ENCODE measurements at places on chromosomes 2 and 18.

- no peaks in the 10 kb centered on the region for H3K27me3 ChIP-seq
- H3K36me3 ChIP-seq = no peaks in the 10 kb centered on the region
- no peak for DNase-seq
- H3K4me1 ChIP-seq = no peaks in the 10 kb centered on the region
- H3K27ac ChIP-seq = no peak overlapping the region
These were observed 530.4 kb upstream of the KLHL29 start for GRCh38 chr2:22854588-22854987.

- H3K4me3 ChIP-seq = no peak overlapping the region
- no peaks in the 10 kb centered on the region for H3K36me3 ChIP-seq
- H3K27me3 ChIP-seq = no peaks in the 10 kb centered on the region
These were observed 675.6 kb upstream of the VRK2 start for GRCh38 chr2:57370882-57371585.

GRCh38 chr2:4882421-4882820 is 809.8 kb upstream of the SOX11 start:
- no peaks in the 10 kb centered on the region for H3K4me1 ChIP-seq
- no peak overlapping the region for H3K4me3 ChIP-seq
- H3K27ac ChIP-seq = no peak overlapping the region
- no peak for DNase-seq

- H3K27ac ChIP-seq = no peak overlapping the region
- no peak for DNase-seq
- H3K36me3 ChIP-seq = no peaks in the 10 kb centered on the region
- H3K4me1 ChIP-seq = no peaks in the 10 kb centered on the region
- no peak overlapping the region for H3K4me3 ChIP-seq
These were observed 36.3 kb downstream of the TPRKB start for GRCh38 chr2:73700661-73701447.

DNA sequence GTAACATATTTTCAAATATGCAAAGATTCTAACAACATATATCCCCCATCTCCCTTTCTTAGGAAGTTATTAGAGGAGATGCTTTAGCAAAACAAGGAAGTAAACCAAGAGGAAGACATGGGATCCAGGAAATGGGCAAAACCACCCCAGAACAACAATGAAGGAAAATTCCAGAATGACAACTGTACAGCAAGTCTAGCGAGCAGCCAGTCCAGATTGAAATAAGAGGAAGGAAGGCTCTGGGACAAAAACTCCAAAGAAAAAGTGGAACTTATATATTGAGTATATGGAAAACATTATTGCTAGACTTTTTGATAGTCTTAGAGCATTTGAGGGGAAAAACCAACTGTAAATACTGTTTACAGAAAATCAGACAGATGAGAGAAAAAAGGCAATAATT is 2.9 kb upstream of the ARPC2 start:
- H3K27ac ChIP-seq = no peak overlapping the region
- H3K36me3 ChIP-seq = no peaks in the 10 kb centered on the region
- H3K4me3 ChIP-seq = no peak overlapping the region
- H3K27me3 ChIP-seq = no peaks in the 10 kb centered on the region
- H3K4me1 ChIP-seq = peaks cover 9% of the 10 kb centered on the region

DNA sequence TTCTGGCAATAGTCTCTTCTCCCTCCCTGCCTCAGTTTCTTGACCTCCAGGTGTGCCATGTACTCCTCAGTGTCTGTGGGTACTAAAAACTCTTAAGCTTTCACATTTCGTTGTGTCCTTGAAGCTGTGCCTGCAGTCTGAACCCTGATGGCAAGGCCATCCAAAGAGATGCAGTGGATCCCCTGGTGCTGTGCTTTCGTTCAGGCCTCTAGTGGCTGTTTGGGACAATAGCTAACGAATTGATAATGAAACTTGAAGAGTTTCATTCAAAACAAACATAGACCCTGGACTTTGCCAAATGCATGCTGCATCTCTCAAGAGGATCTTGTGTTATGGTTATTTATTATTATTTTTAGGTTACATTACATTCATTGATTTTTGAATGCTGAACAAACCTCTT is 523.1 kb upstream of the FSIP2 start:
- no peaks in the 10 kb centered on the region for H3K36me3 ChIP-seq
- no peak for DNase-seq
- H3K4me1 ChIP-seq = no peaks in the 10 kb centered on the region
- H3K27ac ChIP-seq = no peak overlapping the region
- no peaks in the 10 kb centered on the region for H3K27me3 ChIP-seq

GRCh38 chr2:203238292-203238703 is 520 bp upstream of the CYP20A1 start:
- DNase-seq = no peak
- no peaks in the 10 kb centered on the region for H3K27me3 ChIP-seq
- peaks cover 5% of the 10 kb centered on the region for H3K36me3 ChIP-seq
- peaks cover 28% of the 10 kb centered on the region for H3K4me1 ChIP-seq

DNA sequence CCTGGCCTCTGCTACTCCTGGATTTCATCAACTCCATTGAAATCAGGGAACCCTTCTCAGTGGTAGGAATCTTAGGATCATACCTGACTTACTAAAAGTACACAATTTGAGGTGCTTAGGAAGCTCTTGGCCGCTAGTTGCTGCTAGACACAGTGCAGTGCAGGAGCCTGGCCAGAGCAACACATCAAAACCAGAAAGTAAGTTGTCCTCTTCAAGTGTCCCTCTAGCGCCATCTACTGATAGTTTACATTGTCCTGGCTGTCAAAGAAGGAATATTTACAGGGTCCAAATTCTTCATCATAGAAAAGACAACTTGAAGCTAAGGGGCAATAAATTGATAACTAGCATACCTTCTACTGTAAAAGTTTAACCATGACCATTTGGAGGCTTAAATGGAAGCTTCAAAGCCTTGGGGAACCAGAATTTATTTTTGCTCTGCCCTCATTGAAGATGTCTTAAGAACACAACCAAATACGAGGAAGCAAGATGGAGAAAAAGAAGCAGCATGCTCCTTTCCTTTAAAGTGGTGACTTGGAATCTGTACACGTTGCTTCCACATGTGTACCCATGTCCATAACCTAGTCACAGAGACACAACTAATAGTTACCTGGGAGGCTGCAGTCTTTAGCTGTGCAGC is 889.1 kb upstream of the GCFC2 start:
- H3K4me3 ChIP-seq = no peak overlapping the region
- no peaks in the 10 kb centered on the region for H3K27me3 ChIP-seq
- no peaks in the 10 kb centered on the region for H3K4me1 ChIP-seq
- H3K27ac ChIP-seq = no peak overlapping the region
- H3K36me3 ChIP-seq = no peaks in the 10 kb centered on the region
- DNase-seq = no peak

DNA sequence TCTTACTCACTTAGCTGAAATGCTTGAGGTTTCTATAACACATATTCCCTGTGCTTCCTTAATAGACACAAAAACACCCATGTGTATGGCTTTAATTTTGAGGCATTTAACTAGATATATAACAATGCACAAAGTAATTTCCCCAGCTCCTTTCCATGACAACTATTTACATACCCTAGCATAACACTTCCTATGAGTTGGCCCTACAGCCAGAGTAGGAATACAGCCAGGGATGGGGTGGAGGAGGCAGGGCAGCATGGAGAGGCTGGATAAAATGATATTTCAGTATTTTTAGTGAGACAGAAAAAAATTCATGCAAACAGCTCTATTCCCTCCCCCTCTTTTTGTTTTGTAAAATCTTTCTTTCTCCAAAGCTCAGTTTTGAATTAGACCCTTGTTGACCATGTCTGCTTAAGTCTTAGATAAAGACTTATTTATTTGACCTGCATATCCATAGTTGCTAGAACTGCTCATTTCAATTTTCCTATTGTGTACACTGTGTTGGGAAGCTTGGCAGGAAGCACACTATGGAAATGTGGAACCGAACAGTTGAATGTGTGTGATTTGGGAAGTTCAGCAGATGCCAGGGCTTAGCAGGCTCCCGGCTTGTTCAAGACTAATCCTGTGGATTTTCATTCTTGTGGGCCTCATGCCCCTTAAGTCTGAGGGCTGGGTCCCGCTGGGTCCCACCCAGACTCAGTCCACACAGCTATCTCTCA is 11.2 kb upstream of the B3GNT2 start:
- H3K27me3 ChIP-seq = no peaks in the 10 kb centered on the region
- no peaks in the 10 kb centered on the region for H3K36me3 ChIP-seq
- H3K4me3 ChIP-seq = no peak overlapping the region
- H3K27ac ChIP-seq = no peak overlapping the region
- H3K4me1 ChIP-seq = no peaks in the 10 kb centered on the region

GRCh38 chr18:63528863-63529492 is 13.2 kb upstream of the SERPINB12 start:
- no peaks in the 10 kb centered on the region for H3K4me1 ChIP-seq
- H3K27me3 ChIP-seq = no peaks in the 10 kb centered on the region
- no peak overlapping the region for H3K27ac ChIP-seq
- DNase-seq = no peak
- no peaks in the 10 kb centered on the region for H3K36me3 ChIP-seq

- no peaks in the 10 kb centered on the region for H3K27me3 ChIP-seq
- no peak overlapping the region for H3K27ac ChIP-seq
These were observed 45.8 kb downstream of the ITGA6 start for GRCh38 chr2:172473167-172473566.

- no peaks in the 10 kb centered on the region for H3K4me1 ChIP-seq
- H3K4me3 ChIP-seq = no peak overlapping the region
- H3K27me3 ChIP-seq = no peaks in the 10 kb centered on the region
These were observed 1058.4 kb upstream of the ACVR2A start for GRCh38 chr2:146786396-146786795.

DNA sequence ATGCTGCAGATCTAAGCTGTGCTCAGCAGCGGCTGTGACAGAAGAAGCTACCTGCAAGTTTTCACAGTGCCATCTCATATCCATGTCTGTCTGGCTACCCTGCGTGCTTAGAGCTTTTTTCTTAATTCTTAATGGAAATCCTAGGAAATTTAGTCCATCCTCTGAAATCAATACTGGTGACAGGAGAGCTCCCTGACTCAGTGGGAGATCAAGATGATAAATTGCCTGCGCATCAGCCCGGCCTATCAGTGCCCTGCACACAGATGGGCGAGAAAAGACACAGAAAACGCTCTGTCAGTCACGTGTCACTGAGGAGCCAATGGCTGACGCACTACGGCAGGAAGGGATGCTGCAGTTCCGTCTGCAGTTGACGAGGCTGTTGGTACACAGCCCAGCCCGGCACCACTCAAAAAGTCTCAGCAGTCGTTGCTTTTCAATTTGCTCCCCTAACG is 819.6 kb upstream of the FSHR start:
- H3K4me1 ChIP-seq = no peaks in the 10 kb centered on the region
- H3K4me3 ChIP-seq = peak overlapping the region; percentile 38
- DNase-seq = peak; percentile 28
- no peaks in the 10 kb centered on the region for H3K36me3 ChIP-seq
- no peaks in the 10 kb centered on the region for H3K27me3 ChIP-seq
- no peak overlapping the region for H3K27ac ChIP-seq

Data from CD4-positive, alpha-beta T cell (primary cell).